ENCODE measurements at places on chromosomes 6 and 20. TPM values are rescaled to one million over a fixed set of nuclear protein-coding genes. Genes with fewer than 3 reads are reported as not detected.

GRCh38 chr6:30168741-30169140, 5.4 kb downstream of the TRIM15 start:
- no peak for DNase-seq

DNA sequence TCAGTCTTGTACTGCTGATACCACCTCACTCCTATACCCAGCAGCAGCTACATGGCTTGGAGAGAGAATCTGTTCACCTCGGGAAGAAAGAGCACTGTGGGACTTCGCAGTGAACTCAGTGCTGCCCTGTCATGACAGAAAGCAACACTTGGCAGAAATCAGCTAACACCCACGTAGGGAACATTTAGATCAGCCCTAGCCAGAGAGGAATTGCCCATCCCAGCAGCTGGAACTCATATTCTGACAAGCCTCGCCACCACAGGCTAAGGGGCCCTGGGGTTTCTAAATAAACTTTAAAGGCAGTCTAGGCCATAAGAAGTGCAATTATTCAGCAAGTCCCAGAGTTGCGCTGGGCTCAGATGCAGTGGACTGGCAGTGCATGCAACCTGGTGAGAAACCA, 1266.8 kb downstream of the GRIK2 start:
- no peak for DNase-seq

Gene SIRPG
- total RNA-seq = not detected

GRCh38 chr20:20680991-20681508, 31.4 kb downstream of the RALGAPA2 start:
- no peak for DNase-seq

- DNase-seq = peak; percentile 25
Observed at GRCh38 chr6:158669145-158670035, 19.5 kb downstream of the SYTL3 start.

DNA sequence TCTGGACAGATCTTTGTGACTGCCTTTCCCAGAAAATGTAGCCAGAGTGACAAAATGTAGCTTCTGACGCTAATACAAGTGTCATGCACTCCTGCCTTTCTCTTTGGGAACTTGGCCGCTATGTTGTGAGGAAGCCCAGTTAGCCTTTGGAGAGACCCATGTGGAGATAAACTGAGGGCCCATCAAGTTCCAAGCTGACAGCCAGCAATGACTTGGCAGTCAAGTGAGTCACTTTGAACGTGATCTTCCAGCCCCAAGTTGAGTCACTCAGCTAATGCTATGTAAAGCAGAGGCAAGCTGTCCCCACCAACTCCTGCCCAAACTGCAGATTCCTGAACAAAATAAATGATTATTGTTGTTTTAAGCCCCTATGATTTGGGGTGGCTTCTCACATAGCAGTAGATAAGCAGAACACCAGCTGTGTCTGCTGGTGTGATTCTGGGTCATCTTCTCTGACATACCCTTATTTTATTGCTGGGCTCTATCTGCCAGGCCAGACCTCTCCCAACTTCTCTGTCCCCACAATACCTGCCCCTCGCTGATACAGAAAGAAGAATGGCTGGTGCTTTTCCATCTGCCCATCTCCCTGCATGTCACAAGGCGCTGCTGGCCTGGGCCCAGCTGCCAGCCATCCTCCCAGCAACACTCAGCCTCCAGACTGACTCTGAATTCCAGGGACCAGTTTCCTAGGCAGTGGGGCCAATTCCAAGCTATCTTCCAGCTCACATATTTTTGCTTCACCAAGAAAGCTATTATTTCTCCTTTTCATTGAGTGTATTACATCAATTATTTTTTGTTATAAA, 274.8 kb downstream of the LRFN2 start:
- DNase-seq = peak; percentile 48

DNA sequence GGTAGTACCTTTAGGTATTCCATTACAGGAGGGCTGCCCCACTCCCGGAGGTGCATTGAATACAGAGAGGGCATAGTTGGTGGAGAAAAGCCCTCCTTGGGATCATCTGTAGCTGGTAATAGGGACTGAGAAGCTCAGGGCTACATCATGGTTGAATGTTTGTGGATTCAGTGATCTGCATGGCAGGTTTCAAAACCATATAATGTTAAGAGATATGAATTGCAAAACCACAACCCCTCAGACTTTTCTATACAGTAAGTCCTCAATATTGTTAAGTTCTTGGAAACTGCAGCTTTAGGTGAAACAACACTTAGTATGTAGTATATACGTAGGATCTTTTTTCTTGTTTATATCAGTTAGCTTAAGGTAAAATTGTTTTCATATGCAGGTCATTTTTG, 11.3 kb downstream of the TULP4 start:
- DNase-seq = no peak

Gene RPP21
- 40.2 TPM for total RNA-seq

DNA sequence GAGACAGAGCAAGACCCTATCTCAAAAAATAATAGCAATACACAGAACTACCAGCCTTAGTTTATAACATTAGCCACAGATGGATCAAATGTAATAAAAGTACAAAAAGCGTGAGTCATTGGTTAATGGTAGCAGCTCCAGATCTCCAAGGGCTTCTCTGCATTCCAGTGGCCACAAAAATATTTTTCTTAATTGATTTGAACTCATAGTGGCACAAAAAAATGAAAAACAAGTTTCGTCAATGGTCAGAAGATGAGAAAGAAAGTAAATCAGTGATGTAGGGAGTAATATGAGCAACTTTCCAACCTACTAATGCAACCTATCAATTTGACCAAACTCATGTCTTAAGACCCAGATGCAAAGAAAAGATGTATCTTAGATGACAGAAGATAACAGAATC, 79.6 kb downstream of the CEP57L1 start:
- peak; percentile 50 for DNase-seq

All from GM23248 (cell line).